ENCODE measurements at places on chromosomes 4 and X. TPM values are rescaled to one million over a fixed set of nuclear protein-coding genes. Genes with fewer than 3 reads are reported as not detected.

The PPP2R2C gene
- total RNA-seq, result 17.2 TPM

The GPR50 gene
- total RNA-seq, result not detected

DNA sequence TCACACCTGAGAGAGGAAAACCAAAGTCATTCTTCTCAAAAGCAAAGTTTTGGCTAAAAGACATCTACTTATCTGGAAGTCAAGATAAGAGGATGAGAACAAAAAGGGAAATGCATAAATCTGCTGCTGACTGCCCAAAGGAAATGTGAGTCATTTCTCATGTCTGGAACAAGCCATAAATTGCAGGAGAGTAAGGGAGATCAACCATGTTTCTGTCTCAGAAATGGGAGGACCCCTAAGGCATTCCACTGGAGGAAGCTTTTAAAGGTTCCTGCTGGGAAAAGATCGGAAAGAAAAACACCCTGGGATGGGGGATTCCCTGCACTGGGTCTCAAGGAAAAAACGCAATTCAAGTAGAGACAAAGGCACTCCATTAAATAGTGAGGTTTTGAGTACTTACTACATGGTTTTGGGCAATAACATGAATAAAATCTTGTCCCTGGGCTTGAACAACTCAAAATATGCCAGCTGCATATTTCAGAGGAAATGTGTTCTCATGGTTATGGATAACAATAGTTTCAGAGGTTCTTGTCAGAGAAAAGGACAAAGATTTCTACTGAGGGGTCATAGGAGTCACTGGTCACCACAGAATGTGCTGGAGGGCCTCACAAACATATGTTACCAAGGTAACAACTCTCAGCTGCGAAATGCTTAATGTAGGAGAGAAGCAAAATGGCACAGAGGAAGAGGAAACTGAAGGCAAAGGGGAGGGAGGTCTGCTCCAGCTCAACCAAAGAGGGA lies 19.3 kb downstream of the GPR143 start:
- H3K4me1 ChIP-seq, result no peaks in the 10 kb centered on the region
- H3K4me3 ChIP-seq, result no peak overlapping the region
- no peak overlapping the region for H3K27ac ChIP-seq
- H3K36me3 ChIP-seq, result no peaks in the 10 kb centered on the region
- no peaks in the 10 kb centered on the region for H3K27me3 ChIP-seq

GRCh38 chr4:166169111-166169510 lies 296.1 kb downstream of the TLL1 start:
- H3K27ac ChIP-seq, result no peak overlapping the region
- H3K36me3 ChIP-seq, result no peaks in the 10 kb centered on the region
- no peak overlapping the region for H3K4me3 ChIP-seq
- DNase-seq, result no peak

DNA sequence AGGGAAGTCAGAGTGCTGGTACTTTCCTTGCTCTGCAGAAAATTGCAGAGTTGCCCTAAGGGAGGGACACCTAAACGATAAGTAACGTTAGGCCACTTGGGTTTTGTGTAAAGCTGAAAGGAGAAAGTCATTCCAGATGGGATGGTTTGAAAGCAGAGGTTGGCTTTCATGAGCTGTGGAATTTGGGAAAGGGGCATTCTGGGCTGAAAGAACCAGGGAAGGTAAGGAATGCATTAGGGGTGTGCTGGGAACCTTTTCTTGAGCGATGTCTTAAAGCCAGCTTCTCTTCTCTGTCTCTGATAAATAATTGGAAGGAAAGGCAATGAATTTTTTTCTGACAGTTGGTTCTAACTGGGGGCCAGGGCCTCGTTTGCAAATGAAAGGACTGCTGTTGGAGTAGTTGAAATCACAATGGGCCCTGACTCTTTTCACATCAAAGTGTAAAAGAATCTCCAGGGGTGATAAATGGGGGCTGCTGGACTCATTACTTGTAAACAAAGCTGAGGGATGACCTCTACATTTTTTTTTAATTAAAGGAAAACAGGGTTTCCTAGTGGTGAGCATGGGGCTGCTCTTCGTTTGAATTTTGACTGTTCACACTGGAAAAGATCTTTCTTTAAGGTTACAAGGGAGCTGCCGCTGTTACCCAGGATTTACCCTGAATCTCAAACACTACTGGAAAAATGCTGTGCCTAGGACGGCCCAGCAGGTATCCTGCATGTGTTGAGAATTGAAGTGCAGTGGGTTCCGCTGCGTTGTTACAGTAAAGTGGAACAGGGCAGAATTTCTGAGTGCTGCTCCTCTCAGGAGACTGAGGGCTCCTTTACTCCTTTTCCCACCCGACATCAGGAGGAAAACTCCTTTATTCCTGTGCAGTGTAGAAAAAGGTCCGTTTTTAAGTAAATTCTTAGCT lies 25.0 kb downstream of the AFF1 start:
- H3K36me3 ChIP-seq, result no peaks in the 10 kb centered on the region
- H3K4me1 ChIP-seq, result peaks cover 39% of the 10 kb centered on the region
- no peak overlapping the region for H3K4me3 ChIP-seq
- no peaks in the 10 kb centered on the region for H3K27me3 ChIP-seq

- H3K27me3 ChIP-seq, result no peaks in the 10 kb centered on the region
- H3K4me3 ChIP-seq, result no peak overlapping the region
- no peak for DNase-seq
- no peak overlapping the region for H3K27ac ChIP-seq
Measured at GRCh38 chr4:155735496-155735895, 23.3 kb upstream of the GUCY1B1 start.

DNA sequence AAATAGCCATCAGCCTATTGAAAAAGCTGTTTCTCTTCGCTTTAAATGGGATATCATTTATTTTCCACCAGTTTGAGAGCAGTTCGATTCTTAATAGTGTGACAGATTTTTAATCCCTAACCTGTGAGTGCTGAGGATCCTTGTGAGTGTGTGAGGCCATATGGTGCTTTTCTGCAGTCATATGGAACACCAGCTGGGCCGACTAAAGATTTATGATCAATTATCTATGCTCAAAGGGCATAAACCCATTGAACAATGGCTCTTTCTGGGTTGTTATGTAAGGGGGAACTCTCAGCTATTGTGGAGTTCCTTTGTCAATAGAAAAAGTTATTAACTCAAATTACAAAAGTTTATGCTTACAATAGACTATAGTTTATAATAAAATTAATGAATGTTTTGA lies 1003.6 kb downstream of the FAT4 start:
- H3K36me3 ChIP-seq, result no peaks in the 10 kb centered on the region
- no peak for DNase-seq
- no peaks in the 10 kb centered on the region for H3K27me3 ChIP-seq
- no peak overlapping the region for H3K4me3 ChIP-seq

- H3K27me3 ChIP-seq, result no peaks in the 10 kb centered on the region
- H3K4me1 ChIP-seq, result no peaks in the 10 kb centered on the region
- DNase-seq, result no peak
- no peak overlapping the region for H3K27ac ChIP-seq
- no peaks in the 10 kb centered on the region for H3K36me3 ChIP-seq
- H3K4me3 ChIP-seq, result no peak overlapping the region
Measured at GRCh38 chr4:117626664-117627063, 407.6 kb upstream of the NDST3 start.

GRCh38 chr4:133323670-133324069 lies 174.6 kb downstream of the PCDH10 start:
- no peaks in the 10 kb centered on the region for H3K36me3 ChIP-seq
- H3K4me1 ChIP-seq, result no peaks in the 10 kb centered on the region
- DNase-seq, result no peak
- H3K27me3 ChIP-seq, result no peaks in the 10 kb centered on the region
- no peak overlapping the region for H3K27ac ChIP-seq
- no peak overlapping the region for H3K4me3 ChIP-seq

DNA sequence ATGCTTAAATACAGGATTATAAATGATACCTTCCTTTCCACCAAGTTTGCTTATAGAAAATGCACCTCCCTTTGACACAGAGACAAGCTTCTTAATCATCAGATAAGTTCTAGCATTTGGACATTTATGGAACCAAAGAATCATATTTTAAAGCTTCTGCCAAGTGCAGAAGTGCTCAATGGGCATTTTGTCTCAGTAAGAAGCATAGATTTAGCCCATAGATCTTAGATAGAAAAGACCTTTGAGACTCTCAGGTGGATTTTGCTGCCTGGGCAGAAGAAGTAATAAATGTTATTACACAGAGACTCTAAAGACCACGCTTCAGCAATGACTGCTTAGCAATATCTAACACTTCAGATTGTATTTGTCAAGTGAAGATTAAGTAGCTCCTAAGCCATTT lies 174.6 kb downstream of the VEGFC start:
- no peak overlapping the region for H3K4me3 ChIP-seq
- no peaks in the 10 kb centered on the region for H3K36me3 ChIP-seq
- H3K27ac ChIP-seq, result no peak overlapping the region
- no peak for DNase-seq
- no peaks in the 10 kb centered on the region for H3K27me3 ChIP-seq

DNA sequence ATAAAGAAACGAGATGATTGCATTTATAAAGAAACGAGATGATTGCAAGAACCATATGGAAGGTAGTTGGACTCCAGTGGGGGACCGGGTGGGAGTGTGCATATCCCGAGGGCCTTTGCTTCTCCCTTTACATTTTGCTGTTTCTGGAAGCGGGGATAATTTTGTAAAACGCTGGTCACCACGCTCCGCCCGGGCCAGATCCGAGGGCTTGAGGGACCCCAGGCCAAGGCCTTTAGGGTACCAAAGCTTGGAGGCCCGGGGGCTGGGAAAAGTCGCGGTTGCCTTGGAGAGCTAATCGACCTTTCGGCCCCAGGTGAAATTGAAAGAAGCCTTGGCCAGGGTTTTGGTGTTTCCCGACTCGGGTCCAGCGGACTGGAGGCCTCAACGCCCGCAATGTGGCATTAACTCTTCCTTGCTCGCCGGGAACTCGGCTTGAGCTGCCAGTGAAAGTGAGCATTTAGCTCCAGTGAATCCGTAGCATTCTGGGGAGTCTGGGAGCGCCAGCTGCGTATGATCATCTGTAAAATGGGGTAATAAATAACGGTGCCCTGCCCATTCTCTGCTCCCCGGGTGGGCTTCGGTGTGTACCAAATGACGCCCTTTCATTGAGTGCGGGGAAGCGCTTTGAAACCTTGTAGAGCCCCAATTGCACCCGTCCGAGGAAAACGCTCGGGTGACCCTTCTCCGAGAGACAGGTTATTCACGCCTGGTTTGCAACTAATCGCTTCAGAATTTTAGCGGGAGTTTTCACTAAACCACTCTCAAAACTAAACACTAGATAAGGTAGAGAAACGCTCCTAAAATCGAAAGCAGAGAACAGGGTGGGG lies 4.5 kb downstream of the NKX3-2 start:
- H3K4me1 ChIP-seq, result peaks cover 41% of the 10 kb centered on the region
- no peak overlapping the region for H3K27ac ChIP-seq

All from vagina (tissue), 2 donors.